ENCODE measurements at places on chromosomes 2 and 18.

DNA sequence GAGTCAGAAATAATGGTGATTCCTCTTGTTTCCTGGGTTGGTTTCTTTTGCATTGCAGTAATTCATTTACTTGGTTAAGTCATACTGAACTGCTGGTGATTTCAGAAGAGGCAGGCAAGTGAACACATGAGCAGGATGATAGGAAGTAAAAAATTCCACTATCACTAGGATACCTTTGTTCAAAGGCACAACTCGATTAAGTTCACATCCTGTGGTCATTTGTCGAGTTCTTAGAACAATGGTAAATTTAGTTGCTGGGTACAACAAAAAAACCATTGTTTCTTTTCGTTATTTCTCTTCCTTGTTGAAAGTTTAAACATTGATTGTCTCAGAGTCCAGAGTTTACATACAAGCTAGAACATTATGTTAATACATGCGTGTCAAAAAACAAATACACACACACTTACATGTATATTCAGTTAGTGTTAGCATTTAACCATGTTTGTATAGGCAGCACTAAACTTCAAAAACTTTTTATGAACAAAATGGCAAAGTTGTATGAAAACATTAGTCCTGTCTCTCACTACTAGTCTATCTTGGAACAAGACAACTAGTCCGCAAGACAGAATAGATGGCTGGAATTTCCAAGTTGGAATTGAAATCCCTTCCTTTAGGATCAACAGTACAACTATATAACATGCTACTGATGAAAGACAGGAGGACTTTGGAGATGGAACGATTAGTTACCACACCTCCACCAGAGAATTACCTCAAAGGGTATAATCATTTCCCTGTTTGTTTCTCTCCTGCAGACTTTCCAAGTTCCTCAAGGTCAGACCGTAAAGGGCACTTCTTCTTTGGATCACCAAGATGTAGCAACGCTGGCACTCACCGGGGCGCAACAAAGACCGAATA, 26.2 kb downstream of the STK39 start:
- DNase-seq = no peak

DNA sequence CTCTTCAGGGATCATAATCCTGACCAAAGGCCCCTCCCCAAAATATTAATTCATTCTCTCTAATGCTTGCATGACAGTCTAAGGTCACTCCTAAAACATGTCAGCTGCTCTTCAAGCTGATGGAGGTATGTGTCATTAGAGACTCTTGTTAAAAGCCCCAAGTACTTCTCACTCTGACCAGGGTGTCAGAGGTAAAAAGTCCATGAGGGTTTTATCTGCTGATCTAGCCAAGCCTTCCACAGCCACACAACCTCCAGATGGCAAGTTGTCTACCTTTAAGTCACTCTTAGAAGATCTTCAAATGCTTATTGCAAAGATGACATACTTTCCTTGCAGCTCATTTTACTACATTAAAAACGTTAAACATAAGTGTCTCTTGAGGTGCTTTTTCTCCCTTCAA, 83.6 kb upstream of the ETAA1 start:
- DNase-seq = no peak

- DNase-seq = peak; percentile 70
These were observed 18.6 kb downstream of the DNMT3A start for GRCh38 chr2:25323042-25323514.

DNA sequence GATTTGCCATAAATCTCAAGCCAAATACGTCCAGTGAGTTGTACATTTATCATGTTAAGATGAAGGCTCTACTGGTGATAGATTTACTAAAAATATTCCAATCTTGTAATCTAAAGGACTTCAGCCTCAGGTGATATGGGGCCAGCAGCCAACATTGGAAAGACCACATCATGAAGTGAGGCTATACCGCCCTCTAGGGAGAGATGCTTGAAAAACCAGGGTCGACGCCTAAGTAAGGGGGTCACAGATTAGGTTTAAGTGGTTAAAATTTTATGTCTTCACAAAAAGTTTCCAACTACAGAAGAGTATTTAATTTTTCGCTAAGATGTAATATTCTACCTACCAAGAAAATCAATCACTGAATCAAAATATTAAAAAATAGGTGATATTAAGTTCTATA, 33.3 kb downstream of the DOCK10 start:
- DNase-seq = no peak

DNA sequence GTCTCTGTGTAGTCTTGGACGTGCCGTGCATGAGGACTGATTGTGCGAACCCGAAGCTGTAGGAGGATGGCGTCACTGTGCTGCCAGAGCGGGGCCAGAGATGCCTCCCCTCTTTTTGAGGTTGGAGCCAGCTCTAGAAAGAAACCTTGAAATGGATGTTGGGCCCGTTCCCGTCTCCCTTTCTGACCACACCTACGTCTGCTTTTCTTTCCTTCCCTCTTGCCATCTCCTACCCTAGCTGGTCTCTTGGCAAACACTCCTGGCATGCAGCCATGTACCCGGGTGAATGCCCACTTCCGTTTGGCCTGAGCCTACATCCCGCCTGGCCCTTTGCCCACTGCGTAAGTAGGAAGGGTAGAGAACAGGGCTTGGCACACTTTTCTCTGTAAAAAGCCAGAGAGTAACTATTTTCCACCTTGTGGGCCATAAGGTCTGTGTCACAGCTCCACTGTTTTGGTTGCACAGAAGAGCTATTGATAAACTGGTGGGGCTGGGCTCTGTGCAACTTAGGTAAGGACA, 37.4 kb downstream of the SH3BP4 start:
- no peak for DNase-seq

DNA sequence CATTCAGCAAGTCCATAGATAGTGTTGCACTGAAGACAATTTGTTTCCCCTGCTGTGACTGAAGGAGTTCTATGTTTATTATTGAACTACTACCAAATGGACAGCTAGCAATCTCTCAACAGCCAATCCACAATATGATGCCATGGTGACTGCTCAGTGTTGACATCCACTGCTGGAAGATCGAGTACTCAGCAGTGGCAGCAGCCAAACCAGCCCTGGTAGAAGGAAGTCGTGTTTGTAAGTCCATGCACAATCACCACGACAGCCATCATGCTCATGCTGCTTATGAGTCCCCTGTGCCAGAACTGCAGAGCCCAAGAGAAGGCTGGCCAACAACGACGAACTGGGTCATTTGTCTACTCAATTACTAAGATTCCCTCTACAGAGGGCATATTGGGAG, 66.4 kb downstream of the OSR1 start:
- DNase-seq = no peak

- no peak for DNase-seq
These were observed 143.2 kb upstream of the SETBP1 start for GRCh38 chr18:44537526-44537925.

DNA sequence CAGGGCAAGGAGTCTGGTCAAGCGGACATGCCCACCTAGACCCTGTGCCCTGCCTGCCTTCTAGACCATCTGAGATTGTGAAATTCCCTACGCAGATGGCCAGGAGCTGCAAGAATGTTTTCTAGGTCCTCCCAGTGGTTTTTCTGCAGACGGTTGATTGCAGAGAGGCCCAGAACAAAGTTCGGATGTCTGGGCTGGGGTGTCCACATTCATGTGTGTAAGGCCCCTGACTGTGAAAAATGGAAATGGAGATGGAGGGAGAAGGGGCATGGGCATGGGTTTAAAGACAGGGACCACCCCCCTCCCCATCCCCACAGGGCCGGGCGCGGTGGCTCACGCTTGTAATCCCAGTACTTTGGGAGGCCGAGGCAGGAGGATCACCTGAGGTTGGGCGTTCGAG, 11.8 kb downstream of the ARHGAP25 start:
- no peak for DNase-seq

GRCh38 chr2:196535061-196535460, 104.5 kb upstream of the CCDC150 start:
- DNase-seq = no peak

DNA sequence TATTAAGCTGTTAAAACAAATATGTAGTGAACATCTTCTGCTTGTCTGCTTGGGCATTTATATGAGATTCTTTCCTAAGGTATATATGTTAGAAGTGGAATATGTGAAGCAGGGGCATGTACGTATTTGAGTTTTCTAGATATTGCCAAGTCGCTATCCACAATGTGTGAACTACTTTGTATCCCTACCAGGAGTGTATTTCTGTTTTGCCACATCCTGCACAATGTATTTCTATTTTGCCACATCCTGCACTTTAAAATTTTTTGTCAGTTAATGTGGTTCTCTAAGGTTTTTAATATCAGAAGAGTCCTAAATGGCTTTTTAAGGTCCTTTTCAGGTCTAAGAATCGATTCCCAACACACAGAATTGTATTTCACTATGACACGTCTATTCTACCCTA, 141.7 kb upstream of the ATP5MC3 start:
- DNase-seq = no peak

DNA sequence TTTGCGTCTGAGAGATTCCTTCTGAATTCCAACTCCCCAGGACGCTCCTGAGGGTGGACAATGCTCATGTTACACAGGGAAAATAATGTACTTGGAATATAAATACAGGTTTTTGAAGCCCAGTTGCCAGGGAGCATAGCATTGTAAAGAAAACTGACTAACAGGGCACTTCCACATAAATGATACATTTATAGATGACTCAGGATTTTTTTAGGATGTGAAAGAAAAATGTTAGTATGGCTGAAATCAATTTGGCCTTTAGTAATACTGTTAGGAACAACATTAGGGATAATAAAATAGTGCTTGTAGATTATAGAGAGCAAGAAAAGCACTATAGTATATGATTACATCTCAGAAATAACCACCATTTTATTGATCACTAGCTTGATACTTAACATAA, 23.6 kb downstream of the ZNF397 start:
- no peak for DNase-seq

DNA sequence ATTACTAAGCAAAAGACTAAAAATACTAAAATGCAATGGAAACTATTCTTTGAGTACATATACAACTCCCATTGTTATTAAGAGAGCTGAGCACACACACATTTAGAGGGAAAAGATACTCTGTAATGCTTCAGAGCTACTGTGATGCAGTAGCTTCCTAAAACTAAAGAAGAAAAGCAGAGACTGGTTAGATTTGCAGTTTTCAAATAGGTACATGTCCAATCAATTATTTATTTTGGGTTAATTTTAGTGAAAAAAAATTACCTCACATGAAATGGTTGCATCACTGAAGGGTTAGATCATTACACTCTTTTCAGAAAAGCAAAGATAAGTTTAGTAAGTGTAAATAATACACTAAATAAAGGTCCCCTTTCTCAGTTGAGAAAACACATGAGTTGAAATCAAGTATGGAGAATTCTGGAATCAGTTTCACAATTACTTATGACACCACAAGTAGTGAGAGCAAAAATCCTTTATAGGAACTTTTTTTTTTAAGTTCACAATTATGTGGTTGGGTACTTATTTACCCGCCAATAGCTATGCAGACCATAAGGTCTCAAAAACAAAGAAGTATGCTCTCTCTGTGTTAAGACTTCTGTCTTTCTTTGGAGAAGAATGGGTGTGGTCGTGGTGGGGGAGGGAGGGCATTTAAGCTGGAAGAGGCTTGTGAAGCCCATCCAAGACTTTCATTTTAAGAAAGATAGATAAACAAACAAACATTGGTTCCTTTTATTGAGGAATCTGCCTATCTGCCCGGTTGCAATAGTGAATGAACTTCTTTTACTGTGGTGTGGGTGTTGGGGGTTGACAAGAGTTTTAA, 25.3 kb upstream of the SERTAD2 start:
- DNase-seq = no peak

DNA sequence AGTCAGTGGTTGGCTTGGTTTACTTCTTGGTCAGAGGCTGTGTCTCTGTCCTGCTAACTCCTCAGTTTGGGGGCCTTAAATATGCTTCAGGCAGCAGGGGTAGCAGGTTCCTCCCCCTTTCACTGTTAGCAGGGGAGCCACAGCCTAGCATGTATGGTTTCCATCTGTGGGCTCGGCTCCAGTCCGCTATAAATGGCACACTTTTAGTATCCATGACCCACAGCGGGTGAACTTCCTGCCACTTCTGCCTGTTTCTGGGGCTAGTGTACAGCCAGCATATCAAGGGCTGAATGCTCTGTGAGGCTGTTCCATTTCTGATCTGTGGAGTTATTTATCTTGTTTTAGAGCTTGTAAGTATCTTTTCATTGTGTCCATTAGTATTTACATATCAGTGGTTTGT, 58.3 kb downstream of the MRPL33 start:
- DNase-seq = no peak

DNA sequence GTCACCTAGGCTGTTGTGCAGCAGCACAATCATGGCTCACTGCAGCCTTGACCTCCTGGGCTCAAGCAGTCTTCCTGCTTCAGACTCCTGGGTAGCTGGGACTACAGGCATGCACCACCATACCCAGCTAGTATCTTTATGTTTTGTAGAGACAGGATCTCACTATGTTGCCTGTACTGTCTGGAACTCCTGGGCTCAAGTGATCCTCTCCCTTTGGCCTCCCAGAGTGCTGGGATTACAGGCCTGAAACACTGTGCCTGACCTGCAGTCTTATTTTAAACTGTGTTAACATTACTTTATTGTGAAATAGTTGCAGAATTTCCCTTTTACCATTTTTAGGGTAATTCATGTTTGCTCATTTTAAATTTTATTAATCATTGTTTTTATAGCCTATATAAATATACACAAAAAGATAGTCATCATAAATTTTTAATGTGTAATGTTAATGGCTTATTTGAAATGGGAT, 24.6 kb downstream of the EML4 start:
- no peak for DNase-seq

DNA sequence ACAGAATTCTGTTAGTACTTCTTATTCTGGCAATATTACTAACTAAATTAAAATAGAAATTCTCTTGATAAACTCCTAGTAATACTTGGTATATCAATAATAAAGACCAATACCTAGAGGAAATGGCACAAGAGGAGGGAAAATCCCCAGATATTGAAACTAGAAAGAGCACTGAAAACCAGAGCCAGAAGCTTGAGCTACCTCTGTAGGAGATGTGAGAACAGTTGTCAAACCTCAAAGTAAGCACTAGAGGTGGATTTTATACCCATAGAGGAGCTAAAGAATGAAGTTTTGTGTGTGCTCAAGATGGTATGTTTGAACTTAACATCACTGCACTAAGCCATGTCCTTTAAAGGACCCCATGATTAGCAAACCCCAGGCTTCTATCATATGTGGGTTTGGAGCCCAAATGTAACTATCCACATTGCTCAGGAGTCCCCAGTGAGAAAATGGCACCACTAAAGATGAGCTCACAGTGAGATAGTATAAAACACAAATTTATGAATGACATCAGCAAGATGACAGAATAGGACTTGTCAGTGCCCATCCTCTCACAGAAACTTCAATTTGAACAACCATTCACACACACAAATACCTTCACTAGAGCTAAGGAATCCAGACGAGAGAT, 122.1 kb downstream of the PKP4 start:
- DNase-seq = no peak

- no peak for DNase-seq
These were observed 192.0 kb downstream of the NBAS start for GRCh38 chr2:15369129-15369528.

DNA sequence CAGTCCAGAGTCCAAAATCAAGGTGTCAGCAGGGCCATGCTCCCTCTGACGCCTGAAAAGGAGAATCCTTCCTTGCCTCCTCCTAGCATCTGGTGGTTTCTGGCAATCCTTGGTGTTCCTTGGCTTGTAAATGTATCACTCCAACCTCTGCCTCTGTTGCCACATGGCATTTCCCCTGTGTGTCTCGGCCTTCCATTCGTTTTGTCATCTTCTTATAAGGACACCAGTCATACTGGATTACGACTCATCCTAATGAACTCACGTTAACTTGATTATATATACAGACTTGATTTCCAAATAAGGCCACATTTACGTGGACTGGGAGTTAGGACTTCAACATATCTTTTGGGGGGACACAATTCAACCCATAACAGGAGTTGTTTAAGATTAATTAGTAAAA, 15.8 kb downstream of the PMAIP1 start:
- DNase-seq = no peak
